Left renal cortex interstitium (tissue), 4 donors: ENCODE measurements at places on chromosomes 5 and 9.

DNA sequence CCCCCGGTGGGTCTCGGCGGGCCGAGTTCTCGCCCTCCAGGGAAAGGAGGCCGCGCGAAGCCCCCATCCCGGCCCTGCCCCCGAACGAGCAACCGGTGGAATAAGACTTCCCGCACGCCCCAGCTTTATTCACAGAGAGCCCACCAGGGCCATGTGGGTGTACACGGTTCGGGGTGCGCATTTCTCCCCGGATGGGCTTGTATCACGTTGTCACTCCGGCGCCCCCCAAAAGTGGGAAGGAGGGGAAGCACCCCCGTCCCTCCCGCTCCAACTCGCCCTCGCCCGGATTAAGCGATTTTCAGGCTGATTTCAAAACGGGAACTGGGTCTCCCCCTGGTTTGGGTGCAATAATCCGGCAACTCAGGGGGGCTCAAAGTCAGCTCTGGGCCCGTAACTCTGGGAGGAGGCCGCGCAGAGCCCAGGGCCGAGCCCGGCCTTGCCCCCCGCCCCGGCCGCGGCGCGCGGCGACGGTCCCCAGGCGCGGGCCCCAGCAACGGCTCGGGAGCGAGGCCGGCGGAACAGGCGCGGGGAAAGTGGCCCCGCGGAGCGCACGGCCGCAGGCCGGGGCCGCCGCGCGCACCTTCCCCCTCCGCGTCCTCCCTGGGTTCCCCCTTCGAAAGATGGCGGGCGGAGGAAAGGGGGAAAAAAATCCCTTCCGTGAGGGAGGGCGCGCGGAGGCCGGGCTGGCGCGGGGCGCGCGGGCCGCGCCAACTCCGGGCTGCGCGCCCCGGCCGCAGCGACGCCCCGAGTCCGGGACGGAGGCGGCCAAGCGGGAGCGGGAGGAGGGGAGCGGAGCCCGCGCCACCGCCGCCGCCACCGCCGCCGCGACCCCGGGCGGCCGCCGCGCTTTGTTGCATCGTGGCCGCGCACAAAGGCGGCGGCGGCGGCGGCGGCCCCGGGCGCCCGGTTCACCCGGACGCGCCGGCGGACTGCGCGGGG is 644 bp downstream of the BRD3 start:
- no peak for DNase-seq

DNA sequence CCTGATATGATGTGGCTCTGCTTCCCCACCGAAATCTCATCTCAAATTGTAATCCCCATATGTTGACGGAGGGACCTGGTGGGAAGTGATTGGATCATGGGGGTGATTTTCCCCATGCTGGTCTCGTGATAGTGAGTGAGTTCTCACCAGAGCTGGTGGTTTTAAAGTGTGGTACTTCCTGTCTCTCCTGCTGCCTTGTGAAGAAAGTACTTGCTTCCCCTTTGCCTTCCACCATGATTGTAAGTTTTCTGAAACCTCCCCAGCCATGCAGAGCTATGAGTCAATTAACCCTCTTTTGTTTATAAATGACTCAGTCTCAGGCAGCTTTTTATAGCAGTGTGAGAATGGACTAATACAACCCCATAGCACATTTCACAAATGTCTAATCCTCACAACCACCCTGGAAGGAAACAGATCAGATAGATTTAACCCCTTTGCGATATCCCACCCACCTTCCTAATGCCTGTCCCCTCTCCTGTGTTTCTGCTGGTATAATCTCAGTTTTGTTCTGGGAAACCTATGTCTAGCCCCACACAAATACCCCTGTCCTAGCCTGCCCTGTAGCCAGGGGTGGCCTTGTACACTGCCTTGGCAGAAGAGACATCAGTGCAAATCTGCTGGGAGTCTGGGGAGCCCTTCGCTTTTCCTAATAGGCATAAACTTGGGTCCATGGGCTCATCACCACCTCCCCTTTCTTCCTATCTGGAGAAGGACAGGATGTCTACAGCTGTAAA is 157.0 kb upstream of the RAI14 start:
- no peak for DNase-seq

DNA sequence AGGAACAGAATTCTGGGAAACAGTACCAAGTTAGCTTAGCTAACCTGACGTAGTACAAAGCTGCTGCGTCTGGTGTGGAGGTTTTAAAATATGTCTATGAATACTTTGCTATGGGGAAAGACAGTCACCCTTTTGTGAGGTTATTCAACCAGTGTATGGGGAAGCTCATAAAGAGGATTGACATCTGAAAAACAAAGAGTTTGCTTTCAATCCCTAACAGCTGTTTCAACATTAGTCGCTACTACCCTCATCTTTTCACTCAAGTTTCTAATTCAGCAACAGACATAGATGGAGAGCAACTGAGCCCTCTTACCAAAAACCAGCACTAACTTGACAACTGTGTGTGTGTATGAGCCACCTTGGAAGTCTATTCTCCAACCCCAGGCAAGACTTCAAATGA is 7.8 kb upstream of the MSANTD3 start:
- no peak for DNase-seq

DNA sequence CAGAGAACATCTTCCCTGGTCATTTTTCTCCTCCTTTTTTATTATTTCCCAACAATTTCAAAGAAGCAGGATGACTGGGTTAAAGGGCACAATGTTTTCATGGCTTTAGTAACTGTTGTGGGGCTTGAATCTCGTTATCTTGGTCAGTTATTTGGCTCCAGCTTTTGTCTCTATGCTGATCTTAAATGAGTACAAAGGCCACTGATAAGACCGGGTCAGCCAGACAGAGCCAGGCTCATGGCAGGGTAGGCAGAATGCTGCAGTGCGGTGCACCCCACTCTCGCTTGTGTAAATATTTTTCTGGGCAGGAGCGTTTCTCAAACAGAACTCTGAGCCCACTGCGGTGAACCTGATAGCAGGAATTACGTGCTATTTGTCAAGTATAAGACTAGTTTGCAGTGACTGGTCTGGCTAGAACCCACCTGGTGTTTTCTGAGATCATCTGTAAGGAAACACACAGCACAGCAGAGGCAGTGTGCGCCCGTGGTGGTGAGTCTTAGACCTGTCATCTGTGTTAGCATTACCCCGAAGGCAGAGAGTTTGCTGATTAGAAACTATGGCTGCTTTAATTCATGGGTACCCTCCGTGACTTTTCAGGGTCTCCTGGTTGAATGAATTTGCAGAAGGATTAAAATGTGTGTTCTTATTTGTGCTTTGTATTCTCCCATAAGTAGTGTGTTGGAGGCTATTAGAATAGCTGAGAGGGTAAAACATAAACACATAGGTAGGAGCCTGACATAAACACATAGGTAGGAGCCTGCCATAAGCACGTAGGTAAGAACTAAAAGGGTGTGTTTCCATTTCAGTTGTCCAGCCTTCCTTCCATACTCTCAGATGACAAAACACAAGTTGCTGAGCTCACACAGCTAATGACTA is 158.6 kb upstream of the DMRT1 start:
- no peak for DNase-seq

- no peak for DNase-seq
Observed at GRCh38 chr5:79934681-79935080, 56.4 kb downstream of the MTX3 start.

DNA sequence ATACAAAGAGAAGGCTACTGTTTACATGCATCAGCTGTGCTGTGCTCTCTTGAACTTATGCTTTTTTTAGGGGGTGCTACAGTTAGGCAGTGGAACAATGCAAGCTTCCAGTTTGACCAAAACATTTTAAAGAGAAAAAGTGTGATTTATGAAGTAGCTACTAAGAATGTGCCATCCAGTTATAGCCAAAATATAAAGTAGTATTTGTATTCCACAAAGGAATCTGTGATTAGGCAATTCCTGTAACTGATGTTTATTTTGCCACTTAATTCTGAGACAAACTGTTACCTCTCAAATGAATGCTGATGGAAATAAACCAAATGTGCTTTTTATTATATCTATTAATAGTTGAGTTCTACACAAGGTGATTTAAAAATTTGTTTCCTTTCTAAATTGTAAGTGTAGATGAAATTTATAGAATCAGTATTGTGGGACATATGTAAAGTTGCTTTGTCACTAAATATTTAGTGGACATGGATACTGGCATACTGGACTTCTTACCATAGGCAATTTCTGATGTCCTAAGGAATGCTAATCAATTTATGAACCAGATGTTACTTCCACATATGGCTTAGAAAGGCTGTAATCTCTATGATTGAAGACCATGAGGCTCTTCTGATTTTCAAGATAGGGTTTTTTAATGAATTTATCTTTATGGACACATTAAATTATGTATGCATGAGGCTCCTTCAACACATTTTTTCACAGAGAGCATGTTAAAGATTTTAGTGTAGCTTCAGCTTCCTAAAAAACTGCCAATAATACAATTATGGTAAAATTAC is 410.2 kb downstream of the PRR16 start:
- no peak for DNase-seq

DNA sequence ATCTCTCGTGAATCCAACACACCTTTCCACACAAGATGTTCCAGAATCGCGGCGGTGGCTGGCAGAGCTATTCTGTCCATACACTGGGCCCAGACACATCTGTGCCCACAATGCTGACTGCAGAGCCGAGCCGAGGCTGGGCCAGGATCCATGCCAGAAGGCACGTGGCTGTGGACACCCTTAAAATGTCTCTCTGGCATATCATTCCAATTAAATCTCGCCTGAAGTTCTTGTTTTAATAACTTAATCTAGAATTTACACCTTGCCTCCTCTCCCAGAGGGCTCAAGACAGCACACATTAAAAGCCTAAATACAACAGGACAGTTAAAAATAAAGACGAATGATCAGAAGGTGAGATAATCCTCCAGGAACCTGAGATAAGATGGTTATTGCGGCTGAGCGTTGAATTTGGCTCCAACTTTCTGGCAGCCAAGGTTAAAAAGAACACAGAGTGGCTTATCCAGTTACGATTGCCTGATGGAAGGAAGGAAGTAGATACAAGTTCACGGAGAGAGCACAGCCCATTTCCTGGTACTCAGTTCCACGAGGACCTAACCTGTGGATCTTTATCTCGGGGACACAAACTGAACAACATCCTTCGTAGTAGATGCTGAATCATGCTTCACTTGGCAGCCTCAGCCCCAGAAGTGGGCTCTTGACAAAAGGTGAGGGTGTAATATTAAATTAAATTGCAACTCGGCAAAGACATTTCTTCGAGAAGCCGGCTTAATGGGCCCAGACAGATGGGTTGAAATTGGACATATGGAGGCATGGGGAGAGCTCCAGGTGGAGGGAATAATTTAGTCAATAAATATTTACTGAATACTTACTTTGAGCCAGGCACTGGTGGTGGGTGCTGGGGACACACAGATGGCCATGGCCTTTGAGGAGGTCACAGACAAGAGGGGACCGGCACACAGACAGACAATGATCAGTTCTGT is 86.0 kb upstream of the TBC1D2 start:
- DNase-seq: no peak

DNA sequence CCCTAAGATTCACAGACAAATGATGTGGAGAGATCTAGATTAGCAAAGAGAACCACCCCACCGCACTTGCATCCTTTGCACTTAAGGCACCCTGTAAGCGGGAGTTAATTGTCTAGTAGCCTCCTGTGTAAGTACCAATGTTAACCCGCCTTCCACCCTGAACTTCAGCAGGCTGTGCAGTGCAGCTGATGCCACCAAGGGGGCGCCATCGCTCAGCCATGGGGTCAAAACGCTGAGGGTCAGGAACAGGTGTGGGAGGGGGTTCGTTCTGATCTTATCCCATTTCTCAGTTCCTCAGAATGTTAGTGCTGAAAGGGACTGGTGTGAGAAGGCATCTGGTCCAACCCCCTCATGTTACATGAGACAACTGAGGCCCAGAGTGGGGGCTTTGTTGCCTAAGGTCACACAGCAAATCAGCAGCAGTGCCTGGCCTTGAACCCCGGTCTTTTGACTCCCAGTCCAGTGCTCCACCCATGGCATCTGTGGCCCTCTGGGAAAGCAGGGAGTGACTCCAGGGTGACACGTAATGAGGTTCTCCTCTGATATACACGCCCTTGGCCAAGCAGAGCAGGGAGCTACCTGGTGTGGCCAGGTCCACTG is 57.3 kb downstream of the CYFIP2 start:
- no peak for DNase-seq

GRCh38 chr5:83204651-83205050 is 127.3 kb downstream of the XRCC4 start:
- DNase-seq: no peak

- no peak for DNase-seq
Observed at GRCh38 chr5:67082941-67083340, 113.7 kb downstream of the CD180 start.

GRCh38 chr5:71623221-71623794 is 36.2 kb downstream of the MCCC2 start:
- DNase-seq: no peak

DNA sequence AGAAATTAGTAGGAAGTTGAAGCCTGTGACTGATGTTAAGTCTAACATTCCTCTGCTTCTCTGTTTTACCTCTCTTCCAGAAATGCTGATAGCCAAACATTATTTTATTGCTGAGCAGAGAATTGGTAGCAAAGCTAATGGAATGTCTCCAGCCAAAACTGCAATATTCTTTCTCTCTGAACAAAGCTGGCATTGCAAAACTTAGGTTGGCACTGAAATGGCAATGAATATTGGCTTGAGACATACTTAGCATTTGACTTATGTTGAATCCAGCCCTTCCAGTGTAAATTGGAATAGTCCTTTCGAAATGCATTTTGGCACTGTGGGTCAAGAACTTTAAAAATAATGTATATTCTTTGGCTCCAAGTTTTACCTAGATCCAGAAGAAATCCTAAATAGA is 21.1 kb downstream of the FAF2 start:
- no peak for DNase-seq

GRCh38 chr9:37905131-37905505 is 1.2 kb upstream of the SLC25A51 start:
- no peak for DNase-seq

GRCh38 chr5:39605588-39606575 is 181.1 kb upstream of the DAB2 start:
- DNase-seq: no peak

DNA sequence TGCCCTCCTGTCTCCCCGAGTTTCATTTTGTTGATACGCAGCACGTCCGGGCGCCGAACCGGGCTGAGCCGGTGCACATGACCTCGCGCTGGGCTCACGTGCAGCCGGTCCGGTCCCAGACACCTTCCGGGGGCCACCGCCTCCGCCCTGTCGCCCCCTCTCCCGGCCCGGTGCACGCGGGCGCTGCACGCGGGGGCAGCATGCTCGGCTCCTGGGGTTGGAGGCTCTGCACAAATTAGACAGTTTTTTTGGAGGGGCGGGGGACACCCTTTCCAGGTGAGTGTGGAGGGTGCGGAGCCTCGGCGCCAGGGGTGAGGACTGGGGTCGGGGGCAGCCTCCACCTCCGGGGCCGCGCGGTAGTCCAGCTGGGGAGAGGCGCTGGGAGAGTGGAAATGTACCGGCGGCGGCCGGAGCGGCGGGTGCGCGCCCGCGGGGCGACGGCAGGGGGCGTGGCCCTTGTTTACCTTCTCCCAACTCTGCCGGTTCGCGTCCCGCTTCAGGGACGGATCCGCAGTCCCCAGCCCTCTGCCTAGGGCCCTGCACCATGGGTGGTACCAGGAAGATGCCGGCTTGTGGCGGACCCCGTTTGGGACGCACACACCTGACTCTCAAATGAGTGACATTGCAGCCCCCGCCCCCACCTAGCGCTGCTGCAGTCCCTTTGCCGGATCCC is 1.1 kb downstream of the JADE2 start:
- DNase-seq: no peak
